ENCODE measurements at places on chromosomes 1 and 21.

DNA sequence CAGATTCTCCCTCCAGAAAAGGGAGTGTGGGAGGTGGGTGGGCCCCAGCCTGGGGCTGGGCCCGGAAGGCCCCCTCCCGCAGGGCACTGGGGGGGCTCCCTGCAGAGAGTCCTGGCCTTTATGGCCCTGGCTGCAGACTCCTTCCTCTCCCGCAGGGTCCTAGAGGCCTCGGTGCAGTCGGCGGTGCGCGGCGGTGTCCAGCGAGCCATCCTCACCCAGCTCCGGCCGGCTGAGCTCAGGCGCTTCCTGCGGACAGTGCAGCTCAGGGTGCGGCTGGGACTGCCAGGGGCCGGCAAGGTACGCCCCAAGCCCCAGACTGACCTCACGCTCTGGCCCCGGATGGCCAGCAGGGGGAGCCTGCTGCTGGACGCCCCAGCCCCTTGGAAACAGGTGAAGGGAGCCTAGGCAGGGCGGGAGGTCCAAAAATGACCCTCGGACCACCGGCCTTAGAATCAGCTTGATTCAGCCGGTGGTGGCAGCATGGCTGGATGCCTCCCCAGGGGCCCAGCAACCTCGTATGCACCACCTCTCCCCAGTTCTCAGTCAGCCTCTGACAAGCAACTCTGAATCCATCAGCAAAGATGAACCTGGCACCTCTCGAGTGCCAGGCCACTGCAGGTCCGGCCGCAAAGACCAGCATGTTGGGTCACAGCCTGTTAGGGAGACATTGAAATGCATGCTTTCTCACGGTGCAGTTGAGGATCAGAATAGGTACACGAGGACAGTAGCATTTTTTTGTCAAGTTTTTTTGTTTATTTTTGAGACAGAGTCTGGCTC, 20.6 kb downstream of the MTHFR start:
- DNase-seq: peak; percentile 29

DNA sequence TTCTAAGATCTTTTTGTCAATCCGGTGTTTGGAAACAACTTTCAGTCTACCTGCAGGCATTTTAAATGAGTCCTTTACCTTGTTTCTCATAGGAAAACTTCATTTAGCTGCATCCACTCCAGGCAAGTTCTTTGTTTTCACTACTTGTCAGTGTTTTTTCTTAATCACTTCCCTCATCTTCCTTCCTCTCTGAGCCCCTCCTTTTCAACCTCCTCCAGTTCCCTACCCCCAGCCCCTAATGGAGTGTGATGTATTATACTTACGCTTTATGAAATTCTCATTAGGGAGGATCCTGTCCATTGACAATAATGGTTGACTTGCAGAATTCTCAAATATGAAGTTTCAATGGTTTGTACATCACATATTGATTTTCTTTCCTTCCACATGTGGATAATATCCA, 62.5 kb upstream of the BACH1 start:
- DNase-seq: no peak

DNA sequence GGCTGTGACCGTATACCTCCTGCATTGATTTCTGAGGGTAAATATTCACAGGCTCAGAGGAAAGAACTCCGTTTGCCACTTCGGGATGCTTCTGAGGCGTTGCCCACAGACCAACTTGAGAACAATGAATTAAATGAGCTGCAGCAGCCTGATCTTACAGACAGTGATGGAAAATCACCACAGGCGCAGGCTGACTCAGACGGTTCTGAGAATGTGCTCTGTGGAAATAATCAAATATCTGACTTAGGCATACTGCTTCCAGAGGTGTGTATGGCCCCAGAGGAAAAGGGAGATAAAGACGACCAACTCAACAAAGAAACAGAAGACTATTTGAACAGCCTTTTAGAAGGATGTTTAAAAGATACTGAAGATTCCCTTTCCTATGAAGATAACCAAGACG, 76.7 kb upstream of the SCCPDH start:
- DNase-seq: no peak

DNA sequence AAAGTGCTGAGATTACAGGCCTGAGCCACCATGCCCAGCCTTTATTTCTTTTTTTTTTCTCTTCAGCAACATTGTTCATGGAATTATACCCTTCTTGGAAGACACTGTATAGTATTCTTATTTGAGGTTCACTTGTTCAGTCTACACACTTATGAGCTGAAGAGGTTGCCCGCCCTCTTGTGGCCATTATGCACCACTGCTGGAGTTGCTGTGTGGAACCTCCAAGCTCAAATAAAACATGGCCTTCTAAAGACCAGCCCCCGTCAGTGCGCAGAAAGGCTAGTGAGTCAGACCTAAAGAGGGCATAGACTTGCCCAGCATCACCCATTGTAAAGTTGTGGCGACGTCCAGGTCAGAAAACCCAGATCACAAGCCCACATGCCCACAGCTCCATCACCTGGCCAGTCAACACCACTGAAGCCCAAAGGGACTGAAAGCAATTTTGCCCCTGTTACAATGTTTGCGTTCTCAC, 20.4 kb downstream of the LURAP1 start:
- DNase-seq: peak; percentile 15

DNA sequence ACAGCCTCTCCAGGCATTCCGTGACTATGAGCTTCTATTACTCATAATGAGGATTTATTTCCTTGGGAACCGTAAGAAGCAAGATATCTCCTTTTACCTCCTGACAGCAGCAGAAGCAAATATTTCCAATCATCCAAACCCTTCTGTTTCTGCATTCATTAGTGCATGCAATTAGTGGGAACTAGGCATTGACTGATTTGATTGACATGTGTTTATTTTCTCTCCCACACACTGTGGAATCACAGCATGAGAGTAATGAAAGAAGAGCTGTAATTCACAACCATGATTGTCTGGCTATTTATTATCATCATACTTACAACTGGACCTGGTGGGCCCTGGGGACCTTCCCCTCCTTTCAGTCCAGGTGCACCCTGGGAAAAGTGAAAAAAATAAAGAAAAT, 146.8 kb downstream of the COL11A1 start:
- DNase-seq: no peak

- no peak for DNase-seq
These were observed 5.4 kb downstream of the NEK7 start for GRCh38 chr1:198162091-198162767.

DNA sequence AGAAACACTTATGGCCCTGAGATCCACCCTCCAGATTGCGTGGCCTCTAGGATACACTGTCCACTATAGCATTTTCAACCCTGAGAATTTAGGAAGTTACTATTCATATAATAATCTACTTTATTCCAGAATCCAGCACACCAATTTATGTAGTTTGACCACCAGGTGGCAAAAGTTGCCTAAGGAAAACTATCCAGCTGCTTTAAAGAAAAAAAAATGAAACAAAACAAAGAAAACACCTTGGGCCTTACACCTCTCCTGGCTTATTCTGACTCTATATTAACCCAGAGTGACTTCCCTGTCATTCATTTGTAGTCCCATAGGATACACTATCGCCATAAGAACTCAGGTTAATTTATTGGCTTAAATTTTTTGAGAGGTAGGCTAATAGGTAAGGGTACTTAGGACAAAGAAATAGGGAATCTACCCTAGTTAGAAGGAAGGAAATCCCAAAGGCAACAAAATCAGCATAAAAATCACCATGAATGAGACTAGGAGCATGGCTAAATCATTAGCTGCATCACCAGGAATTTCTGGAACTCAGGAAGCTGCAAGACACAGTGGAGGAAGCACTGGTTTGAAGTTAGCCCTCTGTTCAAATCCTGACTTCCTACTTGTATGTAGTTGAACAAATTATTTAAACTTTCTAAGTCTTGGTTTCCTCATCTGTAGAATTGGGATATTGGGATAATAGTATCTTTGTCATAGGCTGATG, 107.5 kb downstream of the SPAG17 start:
- DNase-seq: no peak

- DNase-seq: peak; percentile 13
These were observed 405.9 kb upstream of the B3GALT2 start for GRCh38 chr1:193592317-193592716.

DNA sequence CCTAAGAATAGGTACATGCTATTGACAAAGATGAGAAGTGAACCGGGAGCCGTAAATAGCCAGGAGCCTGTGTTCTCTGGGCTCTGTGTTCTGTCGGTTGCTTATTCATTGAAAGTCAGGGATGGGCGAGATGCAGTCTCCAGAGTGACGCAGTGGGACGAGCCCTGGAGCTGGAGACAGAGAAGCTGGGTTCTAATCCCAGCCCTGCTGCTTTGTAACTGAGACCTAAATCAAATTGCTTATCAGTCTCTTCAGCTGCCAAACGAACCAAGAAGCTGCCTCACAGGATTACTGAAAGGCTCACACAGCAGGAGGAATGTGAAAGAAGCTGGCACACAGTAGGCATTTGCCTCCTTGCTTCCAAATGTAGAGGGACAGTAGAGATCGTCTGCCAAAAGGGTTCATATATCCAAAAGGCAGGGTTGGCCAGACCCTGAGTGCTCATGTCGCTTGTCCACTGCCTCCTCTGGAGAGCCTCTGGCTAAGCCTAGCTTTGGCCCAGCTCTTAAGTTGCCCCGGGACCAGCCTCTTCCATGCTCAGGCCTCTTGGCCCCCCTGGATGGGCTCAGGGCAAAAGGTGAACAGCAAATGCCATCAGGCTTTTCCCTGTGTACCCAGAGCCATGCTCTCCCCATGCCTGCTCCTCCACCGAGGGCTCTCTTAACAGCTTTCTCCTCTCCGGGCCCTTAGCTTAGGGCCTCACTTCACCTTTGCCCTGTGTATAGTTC, 134.2 kb upstream of the IPO9 start:
- no peak for DNase-seq

DNA sequence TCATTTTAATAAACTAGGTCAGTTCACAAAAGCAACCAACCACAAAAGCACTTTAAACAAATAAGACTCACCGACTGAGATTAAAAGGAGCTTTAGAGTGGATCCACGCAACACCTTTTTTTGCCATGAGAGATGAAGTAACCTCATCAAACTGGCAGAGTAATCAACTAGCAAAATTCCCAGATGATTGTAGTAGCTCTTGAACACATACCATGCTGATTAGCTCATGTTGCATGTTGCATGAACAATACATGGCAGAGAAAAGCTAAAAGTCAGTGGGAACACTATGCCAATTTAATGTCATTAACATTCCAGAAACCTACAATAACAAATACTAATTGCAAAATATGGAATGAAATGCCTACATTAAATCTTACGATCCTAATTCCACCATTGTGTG, 4.1 kb downstream of the WARS2 start:
- DNase-seq: no peak

DNA sequence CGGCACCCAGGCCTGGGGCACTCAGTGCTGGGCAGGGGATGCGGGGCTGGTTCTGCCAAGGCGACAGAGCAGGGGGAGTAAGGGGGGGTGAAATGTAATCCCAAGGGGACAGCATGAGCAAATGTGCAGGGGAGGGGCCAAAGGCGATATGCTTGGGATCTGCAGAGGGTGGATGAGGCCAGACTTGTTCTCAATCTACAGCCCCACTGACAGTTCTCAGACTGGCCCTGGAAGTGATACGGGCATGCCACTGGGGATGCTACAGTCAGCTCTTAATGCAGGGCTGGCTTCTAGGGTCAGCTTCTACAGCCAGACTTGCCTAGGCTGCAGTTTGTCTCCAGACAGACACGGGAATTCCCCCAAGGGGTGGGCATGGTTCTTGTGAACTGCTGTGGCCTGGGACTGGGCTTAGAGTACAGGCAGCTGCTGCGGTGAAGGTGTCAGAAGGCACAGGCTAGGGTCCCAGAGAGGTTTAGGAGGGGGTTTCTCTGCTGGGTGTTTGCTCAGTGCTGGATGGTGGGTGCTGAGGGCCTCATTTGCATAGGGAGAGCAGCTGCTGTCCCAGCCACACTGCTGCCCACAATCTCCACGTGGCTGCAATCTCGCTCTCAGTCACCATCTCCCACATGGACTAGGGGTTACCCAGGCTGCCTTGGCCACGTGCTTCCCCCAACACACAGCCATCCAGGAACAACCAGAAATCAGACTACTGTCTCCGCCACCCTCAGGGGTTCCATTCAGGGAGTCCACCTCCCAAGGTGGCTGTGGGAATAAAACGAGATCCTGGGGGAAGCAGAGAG, 190.1 kb downstream of the HIVEP3 start:
- DNase-seq: no peak

DNA sequence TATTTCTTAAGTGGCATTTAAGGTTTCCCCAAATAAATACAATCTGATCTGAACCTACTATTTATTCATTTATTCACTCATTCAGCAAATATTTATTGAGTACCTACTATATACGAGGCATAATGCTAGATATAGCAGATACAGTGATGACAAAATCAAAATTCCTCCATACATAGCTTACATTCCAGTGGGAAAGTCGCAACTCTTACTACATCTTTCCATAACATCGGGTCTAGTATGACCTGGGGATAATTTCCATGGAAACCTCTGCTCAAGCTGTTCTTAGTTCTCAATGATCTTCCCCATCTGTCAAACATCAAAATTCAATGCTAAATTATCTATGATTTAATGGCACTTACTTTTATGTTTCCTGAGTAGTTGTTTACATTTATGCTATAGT, 70.8 kb upstream of the PRKACB start:
- no peak for DNase-seq

GRCh38 chr1:43644558-43644957, 5.4 kb upstream of the KDM4A start:
- no peak for DNase-seq

GRCh38 chr1:172145231-172145651, 275.2 kb upstream of the C1orf105 start:
- no peak for DNase-seq

- no peak for DNase-seq
These were observed 124.7 kb downstream of the CLIC6 start for GRCh38 chr21:34793471-34793870.

DNA sequence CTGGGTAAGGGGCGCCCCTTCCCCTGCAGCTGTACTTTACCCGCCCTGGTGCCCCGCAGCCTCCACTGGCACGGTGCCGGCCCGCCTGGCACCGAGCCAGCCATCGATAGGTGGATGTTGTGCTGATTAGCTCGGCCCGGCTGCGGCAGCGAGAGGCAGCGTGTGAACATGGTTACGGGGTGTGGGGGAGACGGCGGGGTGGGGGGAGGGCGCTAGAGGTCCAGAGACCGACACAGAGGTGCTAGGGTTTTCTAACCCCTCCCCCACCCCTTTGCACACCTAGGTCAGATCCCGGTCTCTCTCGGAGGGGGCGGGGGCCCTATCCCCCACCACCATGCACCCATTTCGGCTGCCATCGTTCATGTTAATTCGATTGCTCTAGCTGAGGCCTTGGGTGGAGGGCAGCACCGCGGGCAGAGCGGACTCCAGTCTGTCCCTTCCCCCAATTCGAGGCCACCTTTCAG, 6.7 kb downstream of the EFNA4 start:
- DNase-seq: no peak

GRCh38 chr1:160636547-160636946, 10.3 kb downstream of the SLAMF1 start:
- no peak for DNase-seq

GRCh38 chr1:94084085-94084484, 36.9 kb downstream of the ABCA4 start:
- no peak for DNase-seq

- DNase-seq: no peak
These were observed 83.9 kb upstream of the IPO9 start for GRCh38 chr1:201745023-201745422.

All from CD4-positive, CD25-positive, alpha-beta regulatory T cell (primary cell).